ENCODE measurements at places on chromosomes 4 and X.

DNA sequence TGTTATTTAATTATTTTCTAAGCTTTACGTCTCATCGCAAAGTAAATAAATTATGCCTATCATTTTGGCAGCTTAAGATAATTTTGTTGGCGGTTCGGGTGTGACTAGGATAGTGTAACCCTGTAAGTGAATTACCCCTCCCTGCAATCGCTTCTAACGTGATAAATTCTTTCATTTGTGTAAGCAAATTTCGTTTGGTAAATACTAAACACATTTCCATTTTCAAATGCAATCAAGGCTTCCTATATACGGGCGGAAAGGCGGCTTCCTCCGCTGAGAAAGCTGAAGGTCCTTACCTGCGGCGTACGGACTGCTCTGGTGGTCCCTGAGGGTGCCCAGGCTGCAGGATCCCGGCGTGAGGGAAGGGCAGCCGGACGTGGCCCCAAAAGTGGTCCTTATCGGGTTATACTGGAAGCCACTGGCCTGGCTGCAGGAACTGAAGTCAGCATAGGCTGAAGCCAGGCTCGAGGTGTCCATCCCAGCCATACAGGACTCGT is 403 bp downstream of the PHOX2B start:
- no peak for DNase-seq

- DNase-seq = no peak
Observed at GRCh38 chr4:10897076-10897475, 212.5 kb upstream of the CLNK start.

DNA sequence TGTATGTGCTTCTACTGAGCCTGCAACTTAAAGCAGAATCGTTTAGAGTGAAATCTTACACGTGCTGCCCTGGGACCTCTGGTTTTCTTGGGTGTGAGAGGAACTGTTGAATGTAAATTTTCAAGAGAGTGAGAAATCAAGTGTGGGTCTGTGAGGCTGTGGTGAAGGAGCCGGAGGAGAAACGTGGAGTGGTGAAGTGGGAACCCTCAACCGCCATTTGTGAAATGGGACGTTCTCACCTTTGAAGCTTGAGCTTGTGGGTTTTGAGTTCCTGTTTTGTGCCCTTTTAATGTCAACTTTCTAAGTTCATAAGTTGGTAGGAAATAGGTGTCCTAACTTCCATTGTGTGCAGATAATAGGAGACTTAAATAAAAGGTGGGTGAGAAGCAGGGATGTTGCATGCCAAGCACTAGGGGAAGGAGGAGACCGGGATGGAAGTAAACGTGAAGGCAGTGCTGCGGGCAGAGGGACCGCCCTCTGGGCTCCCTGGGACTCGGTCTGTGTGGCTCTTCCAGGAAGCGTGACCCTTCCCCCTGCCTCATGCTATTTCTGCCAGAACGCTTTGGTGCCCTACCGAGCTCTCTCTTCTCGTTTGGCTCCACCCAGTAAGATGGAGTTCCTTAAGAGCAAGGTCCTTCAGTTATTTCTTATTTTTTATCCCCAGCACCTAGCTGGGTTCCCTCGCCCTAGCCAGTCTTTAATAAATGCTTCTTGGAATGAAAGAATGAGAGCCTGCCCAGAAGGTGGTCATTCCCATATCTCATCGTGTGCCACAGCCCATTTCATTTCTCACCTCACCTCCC is 56.0 kb downstream of the TMEM131L start:
- DNase-seq = no peak

GRCh38 chr4:6812766-6813165 is 30.2 kb downstream of the KIAA0232 start:
- DNase-seq = no peak

GRCh38 chr4:10032625-10033024 is 11.3 kb upstream of the SLC2A9 start:
- DNase-seq = no peak

DNA sequence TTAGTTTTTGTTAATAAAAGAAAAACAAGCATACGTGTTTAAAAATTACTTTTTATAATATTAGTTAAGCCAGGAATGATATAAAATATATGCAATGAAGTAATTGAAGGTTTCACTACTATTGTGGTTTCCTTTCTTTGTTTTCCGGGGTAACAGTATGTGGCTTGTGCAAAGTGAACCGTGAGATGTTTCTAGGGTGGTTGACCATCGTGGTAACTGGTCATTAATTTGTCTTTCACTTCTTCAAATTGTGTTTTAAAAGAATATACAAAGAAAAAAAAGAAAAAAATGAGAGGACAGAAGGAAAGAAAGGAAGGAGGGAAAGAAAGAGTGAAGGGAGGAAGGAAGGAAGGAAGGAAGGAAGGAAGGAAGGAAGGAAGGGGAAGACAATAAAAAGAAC is 330.1 kb upstream of the CPXCR1 start:
- DNase-seq = no peak

DNA sequence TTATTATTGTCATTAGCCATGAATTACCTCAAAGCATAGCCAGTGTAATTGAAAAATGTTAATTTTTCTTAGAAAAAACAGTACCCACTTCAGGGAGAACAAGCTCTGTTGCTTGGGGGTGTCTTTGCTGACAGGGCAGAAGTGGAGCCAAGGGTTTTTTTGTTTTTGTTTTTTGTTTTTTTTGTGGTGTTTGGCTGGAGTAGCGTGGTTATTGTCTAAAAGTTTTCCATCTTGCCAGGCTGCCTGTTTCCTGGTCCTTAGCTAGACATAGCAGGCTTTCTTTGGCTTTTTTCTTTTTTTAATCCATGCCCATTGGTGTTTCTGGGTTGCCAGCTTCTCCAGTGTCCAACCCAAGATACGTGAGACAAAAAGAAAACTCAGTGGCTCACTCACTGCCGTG is 61.5 kb downstream of the CASP3 start:
- no peak for DNase-seq

- DNase-seq = no peak
Observed at GRCh38 chrX:129636175-129636681, 18.5 kb downstream of the APLN start.

GRCh38 chr4:108205859-108206258 is 37.1 kb upstream of the LEF1 start:
- DNase-seq = no peak

DNA sequence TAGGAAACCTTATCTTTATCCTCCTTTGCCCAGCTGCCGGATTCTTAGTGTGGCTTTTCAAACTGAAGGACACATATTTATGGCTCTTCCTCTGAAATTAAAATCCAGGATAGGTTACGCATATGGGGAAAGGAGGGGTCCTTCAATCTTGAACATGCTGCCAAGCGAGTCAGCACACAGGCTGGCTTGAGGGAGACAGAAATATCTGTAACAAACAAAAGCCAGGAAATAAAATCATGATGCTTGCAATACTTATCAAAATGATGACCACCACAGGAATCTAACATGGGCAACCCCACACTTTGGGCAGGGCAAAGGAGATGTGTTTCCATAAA is 196.4 kb upstream of the LDB2 start:
- DNase-seq = no peak

DNA sequence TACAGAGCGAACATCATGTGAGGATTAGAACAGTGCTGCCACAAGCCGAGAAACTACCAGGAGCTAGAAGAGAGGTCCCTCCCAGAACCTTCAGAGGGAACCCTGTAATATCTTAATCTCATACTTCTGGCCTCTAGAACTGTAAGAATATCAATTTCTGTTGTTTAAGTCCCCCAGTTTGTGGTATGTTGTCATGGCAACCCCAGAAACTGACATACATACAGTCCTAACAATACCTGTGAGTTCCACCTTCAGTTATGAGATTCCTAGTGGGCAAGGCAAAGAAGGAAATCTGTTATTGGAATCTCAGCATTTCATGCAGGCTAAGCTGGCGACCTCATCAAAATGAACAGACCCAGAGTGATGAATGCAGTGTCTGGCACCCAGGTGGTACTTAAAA is 42.5 kb downstream of the ZBTB49 start:
- DNase-seq = no peak

- no peak for DNase-seq
Observed at GRCh38 chrX:17719711-17720110, 17.6 kb upstream of the SCML1 start.

GRCh38 chr4:147863808-147864472 is 132.1 kb downstream of the ARHGAP10 start:
- no peak for DNase-seq

- no peak for DNase-seq
Observed at GRCh38 chrX:123736333-123736921, 3.6 kb upstream of the THOC2 start.

DNA sequence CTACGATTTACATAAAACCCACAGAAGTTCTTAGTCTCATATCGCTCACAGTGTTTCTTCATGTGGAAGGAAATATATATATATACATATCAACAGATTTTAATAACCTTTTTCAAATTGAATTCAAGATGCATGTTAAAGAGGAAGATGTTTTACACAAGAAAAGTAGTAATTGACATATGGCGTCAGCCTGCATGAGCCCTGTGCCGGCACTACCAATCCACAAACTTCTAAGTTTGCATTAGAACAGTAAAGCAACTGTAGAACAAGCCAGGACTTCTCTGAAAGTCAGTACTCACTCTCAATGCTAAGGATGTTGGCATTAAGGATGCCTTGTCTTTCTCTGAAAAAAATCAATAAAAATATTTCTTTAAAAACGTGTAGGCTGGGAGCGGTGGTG is 441.3 kb upstream of the SMIM31 start:
- DNase-seq = no peak

GRCh38 chrX:87005183-87005582 is 512.4 kb upstream of the KLHL4 start:
- no peak for DNase-seq

All from NCI-H460 (cell line).